Stimulated activated CD4-positive, alpha-beta T cell treated with anti-CD3 and anti-CD28 coated beads, Interleukin-12 subunit alpha, Interleukin-12 subunit beta, amount 100 ng/mL, for 48 hours (primary cell): ENCODE measurements at places on chromosomes 11 and 22.

DNA sequence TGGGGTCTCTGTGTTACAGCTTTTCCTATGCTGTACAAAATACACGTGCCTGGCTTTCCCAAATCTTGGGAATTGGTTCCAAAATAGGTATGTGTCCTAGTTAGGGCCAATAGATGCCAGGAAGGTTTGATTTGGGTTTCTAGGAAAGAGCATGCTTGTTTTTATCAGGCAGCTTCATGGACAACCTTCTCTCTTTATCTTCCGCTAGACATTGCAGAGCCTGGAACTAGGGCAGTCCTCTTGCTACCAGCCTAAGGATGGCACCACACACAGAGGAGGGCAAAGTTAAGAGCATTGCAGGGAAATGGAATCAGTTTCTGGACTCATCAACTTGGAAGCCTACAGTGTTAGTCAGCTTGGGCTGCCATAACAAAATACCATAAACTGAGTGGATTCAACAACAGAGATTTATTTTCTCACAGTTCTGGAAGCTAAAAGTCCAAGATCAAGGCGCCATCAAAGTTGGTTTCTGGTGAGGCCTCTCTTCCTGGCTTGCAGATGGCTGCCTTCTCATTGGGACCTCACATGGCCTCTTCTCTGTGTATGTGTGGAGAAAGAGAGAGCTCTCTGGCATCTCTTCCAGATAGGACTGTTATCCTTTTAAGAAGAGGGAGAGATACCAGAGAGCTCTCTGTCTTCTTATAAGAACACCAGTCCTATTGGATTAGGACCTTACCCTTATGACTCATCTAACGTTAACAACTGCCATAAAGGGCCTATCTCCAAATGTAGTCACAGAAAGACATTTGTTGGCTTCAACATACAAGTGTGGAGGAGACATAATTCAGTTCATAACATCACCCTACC is 27.3 kb upstream of the CREB3L1 start:
- DNase-seq: no peak

DNA sequence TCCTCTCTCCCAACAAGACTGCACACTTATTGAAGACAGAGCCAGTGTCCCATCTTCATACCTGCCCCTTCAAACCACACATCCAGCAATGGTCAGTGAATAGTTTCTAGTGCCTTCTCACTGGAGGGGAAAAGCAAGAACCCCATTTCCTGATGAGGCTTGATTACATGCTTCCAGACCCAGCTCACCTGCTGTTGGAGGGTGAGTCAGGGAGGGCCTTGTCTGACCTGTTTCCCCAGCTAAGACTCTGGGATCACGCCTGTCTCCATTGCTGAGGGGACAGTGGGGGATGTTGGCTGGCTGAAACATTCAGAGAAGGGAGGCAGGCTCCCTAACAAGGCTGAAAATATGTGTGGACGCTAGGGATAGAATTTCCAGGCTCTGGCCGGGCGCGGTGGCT is 27.5 kb upstream of the ZDHHC13 start:
- no peak for DNase-seq

DNA sequence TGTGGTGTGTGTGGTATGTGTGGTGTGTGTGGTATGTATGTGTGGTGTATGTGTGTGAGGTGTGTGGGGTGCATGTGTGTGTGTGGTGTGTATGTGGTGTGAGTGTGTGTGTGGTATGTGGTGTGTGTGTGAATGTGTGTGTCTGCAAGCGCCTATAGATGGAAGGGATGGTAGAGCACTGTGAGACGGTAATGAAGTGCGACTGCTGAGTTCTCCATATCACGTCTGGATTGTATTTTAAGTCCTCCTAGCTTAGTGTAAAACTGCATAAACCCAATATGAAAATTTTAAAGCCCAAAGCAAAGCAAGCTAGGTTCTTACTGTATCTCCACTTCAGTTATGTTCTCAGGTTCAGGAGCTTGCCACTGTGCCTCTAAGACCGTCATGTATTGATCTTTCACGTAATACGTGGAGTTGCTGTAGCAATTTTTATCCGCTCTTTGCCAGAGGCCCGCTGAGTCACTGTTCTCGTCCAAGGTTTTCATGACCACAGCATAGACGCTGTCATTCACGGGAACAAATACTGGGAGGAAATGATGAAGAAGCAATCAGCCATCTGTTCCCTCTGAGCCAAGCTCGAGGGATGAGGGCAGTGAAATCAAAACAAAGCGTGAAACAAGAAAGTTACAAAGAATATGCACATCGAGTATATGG is 5.5 kb downstream of the PLET1 start:
- no peak for DNase-seq

DNA sequence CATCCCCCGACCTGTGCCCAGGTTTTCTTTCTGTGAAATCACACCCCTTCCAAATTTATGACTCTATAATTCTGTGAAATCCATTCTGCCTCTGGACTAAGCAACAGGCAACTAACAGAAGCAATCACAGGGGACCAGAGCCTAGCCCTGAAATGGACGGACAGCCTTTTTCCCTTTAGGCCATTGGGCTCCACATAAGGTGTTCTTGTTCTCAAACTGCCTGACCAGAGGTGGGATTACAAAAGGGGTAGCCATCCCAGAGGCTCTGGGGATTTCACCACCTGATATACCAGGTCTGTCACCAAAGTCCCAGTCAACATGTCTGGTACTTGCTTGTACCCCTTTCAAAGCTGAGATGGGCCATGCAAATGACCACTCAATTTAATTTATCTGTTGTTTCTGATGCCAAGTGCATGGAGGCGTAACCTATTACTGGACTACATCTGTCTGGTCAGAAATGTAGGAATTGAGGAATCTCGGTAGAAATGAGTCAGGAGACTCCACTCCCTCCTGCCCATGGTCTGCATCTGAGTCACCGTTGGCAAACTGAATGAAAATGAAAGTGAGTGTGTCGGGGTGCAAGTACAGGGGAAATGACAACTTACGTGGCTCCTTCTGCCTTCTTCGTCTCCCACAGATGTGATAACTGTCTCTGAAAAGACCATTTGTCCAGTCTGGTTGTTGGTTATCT is 10.2 kb downstream of the DKK3 start:
- no peak for DNase-seq

DNA sequence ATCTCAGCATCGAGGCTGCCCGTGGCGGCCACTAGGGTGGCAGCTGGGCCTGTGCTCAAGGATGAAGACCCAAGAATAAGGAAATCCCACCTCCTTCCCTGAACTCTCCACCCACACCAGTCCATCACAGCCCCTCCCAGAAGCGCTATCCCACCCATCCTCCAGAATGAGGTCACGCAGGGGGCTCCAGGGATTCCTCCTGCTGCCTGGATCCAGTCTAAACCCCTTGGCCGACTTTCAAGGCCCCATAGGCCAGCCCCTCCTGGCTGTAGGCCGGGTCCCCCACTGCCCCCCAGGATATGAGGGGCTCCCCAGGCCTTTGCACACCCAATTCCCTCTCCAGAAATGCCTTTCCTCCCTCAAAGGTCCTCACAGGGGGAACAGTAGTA is 19.0 kb upstream of the SCGB1A1 start:
- no peak for DNase-seq

- no peak for DNase-seq
These were observed 43.9 kb downstream of the CCDC34 start for GRCh38 chr11:27319072-27319471.

- DNase-seq: no peak
These were observed 231.9 kb upstream of the CADM1 start for GRCh38 chr11:115736146-115736545.

DNA sequence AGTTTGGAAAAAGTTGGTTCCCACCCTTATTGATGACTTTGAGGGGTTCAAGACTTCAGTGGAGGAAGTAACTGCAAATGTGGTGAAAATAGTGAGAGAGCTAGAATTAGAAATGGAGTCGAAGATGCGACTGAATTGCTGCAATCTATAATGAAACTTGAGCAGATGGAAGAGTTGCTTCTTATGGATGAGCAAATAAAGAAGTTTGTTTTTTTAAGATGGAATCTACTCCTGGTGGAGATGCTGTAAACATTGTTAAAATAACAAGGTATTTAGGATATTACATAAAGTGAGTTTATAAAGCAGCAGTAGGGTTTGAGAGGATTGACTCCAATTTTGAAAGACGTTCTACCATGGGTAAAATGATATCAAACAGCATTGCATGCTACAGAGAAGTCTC is 64.2 kb upstream of the GRK2 start:
- no peak for DNase-seq

GRCh38 chr11:57735619-57736298 is 5.5 kb upstream of the SELENOH start:
- no peak for DNase-seq

GRCh38 chr11:121031167-121031566 is 7.3 kb downstream of the TBCEL start:
- DNase-seq: no peak

DNA sequence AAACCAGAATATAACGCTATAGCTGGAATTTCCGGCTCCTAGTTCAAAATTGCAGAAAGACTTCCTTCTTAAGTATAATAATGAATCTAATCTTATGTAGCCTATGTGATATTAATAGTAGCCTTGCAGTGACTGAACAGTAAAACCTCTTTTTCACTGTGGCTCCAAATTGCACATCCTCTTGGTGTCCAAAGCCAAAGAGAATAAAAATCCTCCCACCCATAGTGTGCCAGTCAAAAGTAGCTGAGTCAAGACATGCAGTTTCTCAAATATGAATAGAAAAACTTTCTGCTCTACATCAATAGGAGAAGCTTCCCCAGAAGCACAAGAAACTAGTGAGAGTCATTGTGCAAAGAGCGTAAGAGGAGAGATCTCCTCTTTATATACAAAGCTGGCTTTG is 76.0 kb upstream of the PICALM start:
- no peak for DNase-seq
